Astrocyte (in vitro differentiated cells and primary cell): ENCODE measurements at places on chromosomes 3 and 15.
A peak's percentile ranks its signal among the peaks of the same experiment; 100 is the strongest.

DNA sequence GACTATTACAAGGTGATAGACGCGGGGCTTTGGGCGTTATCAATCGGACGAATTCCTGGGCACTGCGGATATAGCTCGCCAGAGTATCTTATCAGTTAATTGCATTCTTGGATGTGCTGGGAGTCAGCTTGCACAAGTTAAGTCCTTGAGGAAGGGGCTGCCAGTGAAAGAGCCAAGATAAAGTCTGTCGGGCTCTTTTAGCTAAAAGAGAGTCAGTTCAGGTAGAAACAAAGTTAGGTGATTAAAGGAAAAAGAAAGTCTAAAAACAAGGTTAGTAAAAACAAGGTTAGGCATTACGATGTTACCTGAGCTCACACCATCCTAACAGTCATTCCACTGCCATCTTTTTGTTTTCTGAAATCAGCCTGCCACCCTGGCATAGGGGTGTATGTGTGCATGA lies 6.1 kb upstream of the MCF2L2 start:
- DNase-seq, result no peak

DNA sequence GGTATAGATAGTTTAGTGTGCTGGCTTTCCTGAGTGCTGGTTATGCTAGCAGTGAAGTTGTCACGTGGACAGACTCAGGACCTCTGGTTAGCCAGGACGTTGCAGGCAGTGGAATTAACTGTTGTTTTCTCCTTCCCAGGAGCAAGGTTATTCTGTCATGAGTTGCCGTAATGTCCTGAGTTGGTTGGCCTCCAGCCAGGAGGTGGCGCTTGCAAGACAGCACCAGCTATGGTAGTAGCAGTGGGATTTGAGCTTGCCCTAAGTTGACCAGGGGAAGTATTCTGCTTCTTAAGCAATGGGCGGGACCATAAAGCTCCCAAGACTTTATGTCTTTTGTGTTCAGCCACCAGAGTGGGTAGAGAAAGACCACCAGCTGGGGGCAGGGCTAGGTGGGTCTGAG lies 240.7 kb upstream of the DNAJC19 start:
- no peak for DNase-seq

- DNase-seq, result peak; percentile 39
These were observed 349.6 kb downstream of the ZIC1 start for GRCh38 chr3:147758771-147759170.

DNA sequence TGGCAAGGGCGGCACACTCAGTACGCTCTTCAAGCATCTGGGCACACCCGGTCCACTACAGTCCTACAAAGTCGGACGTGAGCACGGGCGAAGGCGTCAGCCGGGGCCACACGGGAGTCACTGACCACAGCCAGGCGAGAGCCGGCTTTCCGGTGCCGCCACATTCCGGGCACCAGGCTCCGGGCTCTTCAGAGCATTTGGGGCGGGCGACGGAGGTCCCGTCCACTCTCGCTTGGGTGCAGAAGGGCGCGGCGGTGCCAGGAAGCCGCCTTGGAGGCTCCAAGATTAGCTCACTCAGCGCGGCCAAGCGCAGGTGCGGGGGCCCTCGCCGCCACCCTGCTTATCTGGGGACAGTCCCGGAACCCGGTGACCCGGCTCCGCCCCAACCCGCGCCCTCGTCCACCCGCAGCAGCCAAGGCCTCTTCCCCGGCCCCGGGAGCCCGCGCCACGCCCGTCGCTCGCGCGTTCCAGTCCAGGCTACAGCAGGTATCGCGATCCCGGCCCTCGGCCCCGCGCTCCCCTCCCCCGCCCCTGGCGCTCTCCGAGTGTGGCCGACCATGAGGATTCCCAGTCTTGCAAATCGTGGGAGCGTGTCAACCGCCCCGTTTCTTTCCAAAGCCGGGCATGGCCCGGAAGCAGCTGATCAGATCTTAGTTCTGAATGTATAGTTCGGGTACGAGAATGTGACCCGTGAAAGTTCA lies at the start of gene ADPRH:
ADPRH (plus strand) TSS at position 127 of the 701 bp plus-strand sequence. CDS start 2,678 bp downstream, outside the sequence.
- peak; percentile 57 for DNase-seq
